T follicular helper cell (primary cell): ENCODE measurements at places on chromosomes 7 and 10.

GRCh38 chr7:90720984-90721760 is 125.1 kb downstream of the CDK14 start:
- no peak for DNase-seq

- no peak for DNase-seq
These were observed 188.0 kb downstream of the PPP1R9A start for GRCh38 chr7:95095259-95095965.

- no peak for DNase-seq
These were observed 110.8 kb upstream of the PPP2R2D start for GRCh38 chr10:131790021-131790420.

DNA sequence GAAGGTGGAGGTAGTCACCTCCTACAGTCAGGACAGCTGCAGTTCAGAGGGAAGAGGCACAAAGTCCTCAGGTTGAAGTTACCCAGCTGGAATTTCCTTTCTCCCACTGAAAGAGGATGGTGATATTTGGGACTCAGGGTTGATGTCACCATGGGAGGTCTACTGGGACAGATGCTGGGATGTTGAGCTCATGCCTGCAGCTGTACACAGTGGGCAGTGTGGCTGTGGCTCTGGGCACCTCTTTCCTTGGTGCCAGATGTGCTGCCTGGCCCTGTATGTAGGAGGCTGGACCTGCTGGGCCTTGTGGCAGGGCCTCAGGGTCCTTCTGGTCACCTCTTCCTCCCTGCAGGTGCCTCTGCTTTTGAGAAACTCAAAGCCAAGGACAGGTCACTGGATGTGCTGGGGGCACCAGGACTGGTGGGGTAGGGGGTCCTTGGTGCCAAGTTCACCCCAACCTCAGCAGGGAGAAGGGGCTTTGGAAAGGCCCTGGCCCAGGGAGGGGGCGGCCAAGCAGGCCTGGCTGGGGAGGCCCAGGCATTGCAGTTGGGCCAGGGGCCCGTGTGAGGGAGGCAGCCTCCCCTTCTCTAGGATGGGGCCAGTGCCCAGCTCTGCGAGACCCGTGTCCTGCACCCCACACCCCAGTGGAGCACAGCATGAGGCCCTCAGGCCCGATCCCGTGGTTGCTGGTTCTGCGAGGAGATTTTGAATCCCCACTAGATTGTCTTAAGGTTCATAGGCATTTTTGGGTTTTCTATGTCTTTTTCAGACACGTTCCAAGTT is 103.1 kb downstream of the BMS1 start:
- no peak for DNase-seq

DNA sequence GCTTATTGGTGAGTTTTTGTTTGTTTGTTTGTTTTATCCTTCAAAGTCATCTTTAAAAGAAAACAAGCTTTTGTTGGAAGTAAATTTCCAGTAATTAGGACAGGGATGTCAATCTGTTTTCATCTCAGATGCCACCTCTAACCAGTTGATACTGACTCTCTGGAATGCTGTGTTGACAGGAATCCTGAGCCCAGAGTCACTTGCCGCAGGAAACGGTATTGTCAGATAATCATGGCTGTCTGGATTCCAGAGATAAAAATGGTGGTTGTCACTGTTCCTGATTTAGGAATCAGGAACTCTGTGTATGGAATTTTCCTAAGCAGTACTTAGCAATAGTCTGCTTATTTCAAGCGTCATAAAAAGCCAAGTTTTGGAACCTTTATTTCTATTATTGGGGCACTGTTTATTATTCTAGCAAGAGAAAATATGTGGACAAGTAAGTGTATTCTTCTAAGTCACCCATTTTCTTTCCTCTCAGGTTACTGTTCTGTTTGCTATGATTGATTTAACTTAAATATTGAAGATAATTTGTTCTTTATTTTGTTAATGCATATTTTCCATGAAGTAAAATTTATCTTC is 39.2 kb downstream of the CDC123 start:
- DNase-seq = no peak

GRCh38 chr7:5528071-5528814 is 104.6 kb upstream of the TNRC18 start:
- DNase-seq = no peak

DNA sequence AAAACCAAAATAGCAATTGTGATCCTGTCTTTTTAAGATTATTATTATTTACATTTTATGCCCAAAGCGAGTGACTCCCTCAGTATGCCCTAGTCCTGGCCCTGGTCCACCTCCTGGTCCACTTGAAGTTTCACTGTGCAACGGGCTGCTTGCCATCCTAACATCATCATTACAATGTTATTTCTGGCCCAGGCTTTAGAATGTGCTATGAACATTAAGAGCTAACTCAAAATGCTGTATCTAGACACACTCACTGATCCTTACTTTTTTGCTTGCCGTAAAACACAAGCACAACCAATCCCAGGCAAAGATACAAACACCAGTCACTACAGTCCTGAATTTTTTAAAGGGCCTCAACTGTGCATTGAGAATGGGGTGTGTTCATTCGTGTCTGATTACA is 38.4 kb downstream of the RHOBTB1 start:
- no peak for DNase-seq

DNA sequence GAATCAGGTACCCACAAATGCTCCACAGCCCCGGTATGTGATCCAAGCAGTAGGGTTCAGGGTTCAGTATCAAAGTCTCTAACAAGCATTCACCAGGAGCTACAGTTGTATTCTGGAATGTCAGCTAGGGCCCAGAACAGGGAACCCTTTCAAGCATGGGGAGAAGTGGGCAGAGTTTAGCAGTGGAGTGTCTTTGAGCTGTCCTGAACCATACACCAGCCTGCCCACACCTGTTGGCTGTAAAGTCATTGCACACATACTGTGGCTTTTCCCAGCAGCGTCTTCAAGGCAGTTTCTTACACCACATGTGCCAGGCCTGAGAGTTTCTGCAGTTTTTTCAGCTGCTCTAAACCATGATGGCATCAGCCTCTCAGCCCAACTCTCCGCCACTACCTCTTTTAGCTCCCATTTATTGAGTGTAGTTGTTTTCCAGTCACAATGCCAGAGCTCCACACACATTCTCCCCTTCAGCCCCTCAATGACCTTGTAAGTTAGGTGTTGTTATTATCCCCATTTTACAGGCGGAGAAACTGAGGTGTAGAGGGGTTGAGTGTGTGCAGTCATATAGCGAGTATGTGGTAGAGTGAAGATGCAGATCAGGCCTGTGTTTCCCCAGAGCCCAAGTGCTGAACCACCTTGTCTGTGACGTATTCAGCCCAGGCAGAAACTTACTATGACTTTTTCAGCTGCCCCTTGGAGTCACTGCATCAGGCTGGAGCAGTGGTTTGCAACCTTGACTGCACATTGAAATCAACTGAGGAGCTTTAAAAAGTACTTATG is 83.1 kb downstream of the CHN2 start:
- DNase-seq = no peak

- no peak for DNase-seq
These were observed 77.9 kb downstream of the CTNNA3 start for GRCh38 chr10:67618116-67618515.

DNA sequence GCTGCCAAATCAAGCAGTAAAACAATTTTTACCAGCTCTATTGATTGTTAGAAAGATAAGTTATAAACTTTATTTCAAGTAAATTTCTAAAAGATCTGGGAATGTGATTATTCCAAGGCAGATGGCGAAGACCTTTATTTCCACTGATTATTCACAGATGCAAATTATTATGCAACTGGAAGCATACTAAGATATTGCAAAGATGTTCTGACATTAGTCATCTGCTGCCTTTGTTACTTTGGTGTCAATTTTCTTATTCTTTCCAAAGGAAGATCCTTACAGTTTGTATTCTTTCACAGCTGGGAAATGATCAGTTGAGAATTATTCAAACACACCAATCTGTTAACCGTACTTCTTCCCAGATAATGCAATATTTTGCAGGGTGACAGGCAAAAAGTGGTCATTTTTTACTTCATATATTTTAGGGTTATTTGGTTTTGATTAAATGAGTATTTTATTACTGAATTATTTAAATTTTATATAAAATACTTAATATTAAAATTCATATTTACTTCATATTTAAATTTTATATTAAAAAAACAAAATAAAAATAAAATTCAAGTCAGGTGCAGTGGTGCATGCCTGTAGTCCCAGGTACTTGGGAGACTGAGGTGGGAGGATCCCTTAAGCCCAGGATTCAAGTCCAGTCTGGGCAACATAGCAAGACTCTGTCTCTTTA is 171.3 kb downstream of the FZD1 start:
- DNase-seq = no peak

- DNase-seq = no peak
These were observed 133.3 kb downstream of the CCDC3 start for GRCh38 chr10:12868229-12868628.

DNA sequence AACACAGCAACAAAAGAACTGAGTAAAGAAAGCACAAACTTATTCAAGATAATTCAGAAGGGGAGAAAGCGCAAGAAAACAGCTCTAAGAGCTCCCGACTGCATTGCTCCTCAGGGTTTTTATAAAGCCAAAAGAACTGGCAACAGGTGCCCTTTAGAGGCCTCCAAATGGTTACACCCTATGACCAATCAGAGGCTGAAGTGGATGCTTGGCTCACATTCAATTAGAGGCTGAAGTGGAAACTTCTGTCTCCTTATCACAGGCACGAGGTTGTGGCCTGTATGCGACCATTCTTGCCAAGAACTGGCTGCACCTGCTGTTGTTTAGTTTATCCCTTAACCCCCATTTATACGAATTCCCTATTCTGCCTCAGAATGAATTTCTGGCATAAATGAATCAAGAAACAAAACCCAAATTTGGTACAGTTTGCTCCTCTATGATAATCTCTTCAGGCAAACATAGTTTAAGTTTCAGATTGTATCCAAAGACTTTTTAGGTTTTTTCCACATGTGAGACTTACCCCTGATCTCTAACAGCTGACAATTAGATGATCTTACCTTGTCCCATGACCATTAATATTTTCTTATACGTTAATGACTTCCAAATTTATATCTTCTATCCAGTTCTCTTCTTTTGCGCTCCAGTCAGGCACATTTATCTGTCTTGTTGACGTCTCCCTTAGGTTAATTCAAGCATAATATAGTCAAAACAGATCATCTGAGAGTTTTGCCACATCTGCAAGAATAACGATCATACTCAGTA is 504.8 kb downstream of the NXPH1 start:
- no peak for DNase-seq

DNA sequence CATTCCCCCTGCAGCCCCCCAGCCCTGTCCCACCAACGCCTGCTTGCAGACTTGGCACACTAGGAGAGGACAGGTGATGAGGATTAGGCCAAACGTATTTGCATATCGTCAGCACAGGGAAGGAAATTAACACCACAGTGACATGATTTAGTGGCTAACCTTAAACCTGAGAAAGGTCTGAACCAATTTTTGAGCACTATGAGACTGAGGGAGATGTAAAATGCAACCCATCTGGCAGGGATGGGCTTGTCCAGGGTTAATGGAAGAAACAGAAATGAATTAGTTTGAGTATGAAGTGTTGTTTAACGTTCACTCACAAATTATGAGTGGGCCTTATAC is 183.6 kb downstream of the TAX1BP1 start:
- DNase-seq = no peak

DNA sequence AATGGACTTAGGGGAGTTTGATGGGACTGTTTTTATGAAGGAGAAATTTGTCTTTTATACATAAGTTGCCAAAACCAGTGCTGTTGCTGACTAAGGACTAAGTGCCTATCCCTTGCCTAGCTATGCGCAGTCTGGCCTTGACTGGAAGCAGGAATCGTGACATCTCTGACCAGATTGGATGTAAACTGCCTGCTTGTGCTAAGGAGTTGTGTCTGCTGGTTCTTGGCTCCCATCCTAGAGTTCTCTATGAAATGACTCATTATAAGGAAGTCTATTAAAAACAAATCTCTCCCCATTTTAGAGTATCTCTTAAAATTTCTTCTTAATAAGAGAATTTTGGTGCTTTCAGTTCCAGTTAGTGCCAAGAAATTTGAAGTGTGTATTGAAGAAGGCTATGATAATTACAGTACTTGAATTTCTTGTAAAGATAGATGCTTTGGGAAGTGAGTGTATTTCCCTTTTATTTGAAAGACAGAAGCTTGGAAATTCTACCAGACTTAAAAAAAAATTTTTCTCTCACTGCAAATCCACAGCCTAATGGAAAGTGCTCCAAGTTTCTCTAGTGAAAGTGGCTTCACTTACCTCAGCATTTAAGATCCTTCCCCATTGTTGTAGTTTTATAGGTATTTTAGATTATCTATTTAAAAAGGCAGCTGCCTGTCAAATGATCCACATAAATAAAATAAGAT is 77.6 kb downstream of the BICC1 start:
- no peak for DNase-seq

GRCh38 chr7:33459340-33459751 is 330.0 kb downstream of the BBS9 start:
- DNase-seq = no peak
